ENCODE measurements at places on chromosomes 7 and 10. TPM values are rescaled to one million over a fixed set of nuclear protein-coding genes. Genes with fewer than 3 reads are reported as not detected.

GRCh38 chr7:121351682-121352081 is 22.9 kb downstream of the WNT16 start:
- DNase-seq: no peak

GRCh38 chr10:122348935-122349361 is 25.6 kb upstream of the PLEKHA1 start:
- no peak for DNase-seq

- DNase-seq: no peak
These were observed 33.0 kb upstream of the CHST15 start for GRCh38 chr10:124126145-124126982.

Gene C10orf105
- polyA plus RNA-seq: 0.85 TPM

All from cardiac muscle cell (in vitro differentiated cells and primary cell).